ENCODE measurements at places on chromosomes 16 and 17. TPM values are rescaled to one million over a fixed set of nuclear protein-coding genes. Genes with fewer than 3 reads are reported as not detected.

DNA sequence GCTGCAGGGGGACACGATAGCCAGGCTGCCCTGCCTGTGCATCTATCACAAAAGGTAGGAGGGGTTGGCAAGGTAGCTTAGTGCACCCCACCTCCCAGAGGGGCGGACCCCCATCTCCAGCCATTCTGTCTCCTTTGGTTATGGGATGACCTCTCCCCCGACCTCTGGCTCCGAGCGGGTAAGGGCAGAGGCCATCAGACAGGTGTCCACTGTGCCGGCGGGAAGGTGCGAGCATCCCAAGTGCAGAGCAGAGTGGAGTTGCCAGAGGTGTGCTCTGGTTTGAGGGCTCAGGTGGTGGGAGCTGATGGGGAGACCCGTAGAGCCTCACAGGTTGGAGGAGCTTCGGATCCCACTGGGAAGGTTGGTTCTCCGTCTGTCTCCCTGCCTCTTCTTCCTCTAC is 11.7 kb downstream of the LDHD start:
- ATAC-seq: no peak

DNA sequence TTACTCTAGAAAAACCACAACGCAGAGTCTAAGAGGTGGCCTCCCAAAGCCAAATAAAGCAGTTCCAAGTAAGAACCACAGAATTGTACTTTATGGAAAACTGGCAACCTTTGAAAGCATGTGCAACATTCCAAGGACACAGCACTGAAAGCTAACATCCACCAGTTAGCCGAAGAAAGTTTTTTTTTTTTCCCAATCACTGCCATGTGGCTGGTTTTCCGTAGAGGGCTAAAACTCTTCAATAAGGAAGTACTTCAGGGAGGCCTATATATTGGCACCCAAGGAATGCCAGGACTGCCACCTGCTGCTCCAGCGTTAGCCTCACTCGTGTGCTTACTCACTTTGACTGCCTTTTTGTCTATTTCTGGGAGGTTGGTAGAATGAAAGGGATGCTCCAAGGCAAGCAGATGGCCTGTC is 25.2 kb downstream of the CEP95 start:
- no peak for ATAC-seq

Gene NFATC3
- 71.1 TPM for total RNA-seq

Gene CDH8
- not detected for total RNA-seq

DNA sequence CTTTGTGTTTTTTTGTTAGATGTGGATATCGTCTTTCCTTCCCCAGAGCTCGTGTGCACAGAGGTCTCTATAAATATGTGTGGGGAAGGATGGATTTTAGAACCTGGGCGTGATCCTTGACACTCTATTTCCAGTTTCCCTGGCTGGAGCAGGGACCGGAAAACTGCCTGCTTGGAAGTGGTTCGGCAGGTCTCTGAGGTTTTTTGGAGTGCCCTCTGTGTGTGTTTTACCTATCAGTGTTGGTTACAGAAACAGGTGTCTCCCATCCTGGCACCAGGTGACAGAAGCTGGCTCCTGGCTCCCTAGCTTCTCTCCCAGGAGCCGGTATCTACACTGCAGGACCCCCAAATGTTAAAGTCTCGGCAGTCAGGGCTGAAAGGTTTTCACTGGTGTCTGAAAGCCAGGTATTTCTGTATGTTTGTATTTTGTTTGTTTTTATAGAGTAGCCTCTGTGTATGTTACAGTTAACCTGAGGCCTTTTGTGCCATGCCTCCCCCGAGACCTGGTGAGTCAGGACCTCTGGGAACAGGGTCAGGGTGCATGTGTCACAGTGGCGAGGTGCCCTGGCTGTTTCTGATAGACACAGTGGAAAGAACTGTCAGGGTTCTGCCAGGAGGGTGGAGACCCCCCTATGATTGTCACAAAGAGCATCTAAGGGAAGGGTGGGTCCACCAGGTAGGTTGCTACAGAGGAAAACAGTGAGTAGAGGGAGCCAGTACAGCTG is 31.3 kb downstream of the ZC3H18 start:
- ATAC-seq: peak; percentile 38

Gene SLC5A11
- not detected for total RNA-seq

- ATAC-seq: peak; percentile 50
Measured at GRCh38 chr16:8958344-8959167, 5.2 kb downstream of the USP7 start.

- no peak for ATAC-seq
Measured at GRCh38 chr17:9521062-9521461, 54.6 kb downstream of the STX8 start.

DNA sequence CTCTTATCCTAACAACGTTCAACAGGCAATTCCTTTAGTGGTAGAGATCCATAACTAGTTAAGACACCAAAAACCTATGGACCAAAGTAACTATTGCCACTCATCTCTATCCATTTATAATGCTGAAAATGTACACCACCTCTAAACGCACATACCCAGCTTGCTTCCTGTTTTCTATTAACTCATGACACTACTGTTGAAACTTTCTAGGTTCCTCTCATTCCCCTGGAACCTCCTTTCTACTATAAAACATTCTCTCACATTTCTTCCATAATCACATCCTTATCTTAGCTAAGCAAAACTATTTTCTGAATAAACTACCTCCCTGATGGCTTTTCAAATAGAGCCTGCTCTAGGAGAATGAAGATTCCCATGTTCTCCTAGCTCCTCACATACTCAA is 42.9 kb upstream of the KSR1 start:
- no peak for ATAC-seq

GRCh38 chr16:30649725-30650368 is 913 bp upstream of the PRR14 start:
- no peak for ATAC-seq

DNA sequence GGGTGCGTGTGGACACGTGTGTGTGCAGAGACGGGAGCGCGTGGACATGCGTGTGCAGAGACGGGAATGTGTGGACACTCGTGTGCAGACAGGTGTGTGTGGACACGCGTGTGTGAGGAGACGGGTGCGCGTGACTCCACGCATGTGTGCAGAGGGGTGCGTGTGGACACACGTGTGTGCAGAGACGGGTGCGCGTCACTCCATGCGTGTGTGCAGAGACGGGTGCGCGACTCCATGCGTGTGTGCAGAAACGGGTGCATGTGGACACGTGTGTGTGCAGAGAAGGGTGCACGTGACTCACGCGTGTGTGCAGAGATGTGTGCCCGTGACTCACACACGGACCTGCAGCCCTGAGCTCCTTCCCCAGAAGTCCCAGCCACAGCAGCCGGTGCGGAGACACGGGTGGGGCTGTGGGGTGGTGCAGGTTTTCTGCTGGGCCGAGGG is 2.2 kb upstream of the CD7 start:
- no peak for ATAC-seq

DNA sequence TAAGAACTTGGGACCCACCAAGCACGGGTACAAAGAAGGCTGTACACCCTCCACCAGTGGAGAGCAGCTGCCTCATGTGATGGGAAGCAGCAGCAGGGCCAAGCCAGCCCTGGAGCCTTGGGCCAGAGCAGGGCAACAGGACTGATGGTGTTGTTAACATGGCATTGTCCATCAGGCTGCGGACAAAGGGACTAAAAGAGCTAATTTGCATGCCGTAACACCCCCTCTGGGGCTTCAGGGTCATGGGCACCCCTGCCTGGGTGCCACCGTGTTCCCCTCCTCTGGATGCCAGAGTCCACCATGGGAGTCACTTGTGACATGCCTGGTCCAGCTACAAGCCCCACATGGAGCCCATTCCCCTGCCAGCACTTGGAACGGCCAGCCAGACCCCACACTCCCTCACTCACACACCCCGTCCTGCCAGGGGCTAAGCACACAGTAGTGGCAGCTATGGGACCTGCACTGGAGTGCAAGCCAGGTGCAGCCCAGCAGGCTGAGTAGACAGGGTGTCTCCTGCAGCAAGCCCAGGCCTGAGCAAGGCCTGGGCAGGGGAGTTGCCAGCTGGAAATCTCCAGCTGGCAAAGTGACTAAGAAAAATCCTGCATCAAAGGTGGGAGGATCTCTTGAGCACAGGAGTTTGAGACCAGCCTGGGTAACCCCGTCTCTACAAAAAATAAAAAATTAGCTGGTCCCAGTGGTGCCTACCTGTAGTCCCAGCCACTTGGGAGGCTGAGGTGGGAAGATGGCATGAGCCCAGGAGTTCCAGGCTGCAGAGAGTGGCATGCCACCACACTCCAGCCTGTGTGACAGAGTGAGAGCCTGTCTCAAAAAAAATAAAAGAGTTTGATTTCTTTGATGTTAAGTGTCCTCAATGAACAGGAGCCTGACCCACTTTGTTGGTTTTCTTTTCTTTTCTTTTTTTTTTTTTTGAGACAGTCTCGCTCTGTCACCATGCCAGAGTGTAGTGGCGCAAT is 33.7 kb downstream of the NOL11 start:
- no peak for ATAC-seq

DNA sequence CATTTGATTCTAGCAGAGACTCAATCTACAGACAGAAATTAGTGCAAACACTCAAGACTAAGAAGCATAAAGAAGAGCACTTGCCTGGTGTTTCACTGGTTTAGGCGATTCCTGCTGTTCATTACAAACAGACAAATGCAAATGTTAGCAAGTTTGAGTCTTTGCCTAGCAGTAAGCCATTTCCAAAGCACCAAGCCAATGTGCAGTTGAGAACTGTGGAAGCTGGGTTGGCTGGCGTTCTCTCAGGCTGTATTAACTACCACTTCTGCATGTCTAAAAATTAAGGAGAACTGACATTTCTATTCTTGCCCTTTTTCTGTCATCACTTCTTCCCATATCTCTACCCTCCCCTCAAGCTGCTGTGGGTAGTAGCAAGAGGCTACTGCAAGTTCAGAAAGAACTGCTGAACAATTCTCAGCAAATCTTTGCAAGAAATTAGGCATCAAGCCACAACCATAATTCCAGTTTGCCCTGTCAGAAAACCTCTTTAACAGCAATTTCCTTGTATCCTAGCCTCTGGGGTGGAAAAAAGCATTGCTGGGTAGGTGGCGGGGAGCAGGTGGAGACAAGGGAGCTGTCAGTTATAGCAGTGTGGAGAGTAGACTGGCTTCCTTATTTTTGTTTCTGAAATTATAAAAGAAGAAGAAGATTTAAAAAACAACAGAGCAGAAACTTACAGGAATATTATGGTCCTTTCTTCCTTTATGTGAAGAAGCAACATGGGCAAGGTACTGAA is 53.8 kb downstream of the MYH10 start:
- ATAC-seq: no peak

- no peak for ATAC-seq
Measured at GRCh38 chr17:45102856-45103255, 29.5 kb downstream of the PLCD3 start.

DNA sequence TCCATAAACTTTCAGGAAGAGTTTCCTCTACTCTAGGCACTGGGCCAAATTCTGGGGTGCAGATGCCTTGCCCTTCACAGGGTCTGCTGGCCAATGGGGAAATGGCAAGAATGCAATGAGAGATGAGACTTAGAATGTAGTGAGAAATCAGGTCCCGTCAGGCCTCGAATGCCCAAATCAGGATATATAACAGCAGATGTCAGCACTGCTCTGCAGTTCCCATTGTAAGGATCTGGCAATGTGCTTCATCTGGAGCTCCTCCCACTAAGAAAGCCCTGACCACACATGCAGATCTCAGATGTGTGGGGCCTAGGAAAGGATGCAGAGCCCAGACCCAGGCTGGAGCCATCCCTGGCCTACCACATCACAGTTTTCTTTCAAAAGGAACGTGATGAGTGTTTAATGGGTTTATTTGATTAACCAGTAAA is 13.9 kb upstream of the LPCAT2 start:
- ATAC-seq: no peak

DNA sequence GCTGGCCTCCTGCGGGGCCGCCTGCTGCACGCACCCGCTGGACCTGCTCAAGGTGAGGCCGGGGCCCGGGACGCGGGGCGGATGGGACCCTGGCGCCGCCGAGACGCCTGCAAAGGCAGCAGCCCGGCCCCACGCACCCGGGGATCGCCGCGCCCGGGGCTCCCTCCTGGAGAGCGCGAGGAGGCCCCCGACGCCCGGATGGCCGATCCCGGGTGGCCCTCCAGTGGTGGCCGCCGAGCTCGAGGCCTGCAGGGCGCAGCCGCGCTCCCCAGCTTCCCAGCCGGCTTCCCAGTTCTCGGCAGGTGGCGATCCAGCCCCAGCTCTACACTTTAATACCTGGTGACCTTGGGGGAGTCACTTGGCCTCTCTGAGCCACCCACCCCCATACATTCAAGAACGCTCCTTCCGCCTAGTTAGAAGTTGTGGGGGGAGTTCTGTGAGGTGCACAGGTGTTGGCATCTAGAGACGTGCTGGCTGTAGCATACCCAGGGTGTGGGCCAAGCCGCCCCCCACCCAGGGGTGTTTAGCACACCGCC is 452 bp downstream of the SLC25A10 start:
- peak; percentile 26 for ATAC-seq

Gene CDRT15L2
- not detected for total RNA-seq

Gene GNGT2
- 27.0 TPM for total RNA-seq

DNA sequence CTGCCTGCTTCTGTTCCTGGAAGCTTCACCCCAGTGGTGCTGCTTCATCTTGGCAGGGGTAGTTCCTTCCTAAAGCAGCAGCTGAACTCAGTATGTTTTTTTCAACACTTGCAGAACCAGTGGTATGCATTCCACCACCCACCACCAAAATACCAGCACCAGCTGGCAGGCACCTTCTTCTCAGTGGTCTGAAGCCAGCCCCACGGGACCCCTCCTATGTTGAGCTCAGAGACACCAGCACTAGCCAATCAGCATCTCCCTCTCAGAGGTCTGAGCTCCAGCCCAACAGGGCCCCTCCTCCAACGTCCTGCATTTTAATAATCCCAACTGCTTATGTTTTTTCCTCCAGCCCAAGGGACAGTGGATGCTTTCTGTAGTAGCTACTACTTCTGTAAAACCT is 299.6 kb upstream of the CCL2 start:
- ATAC-seq: no peak

Gene TNFRSF13B
- not detected for total RNA-seq

GRCh38 chr17:46847204-46848191 is 3.9 kb upstream of the WNT9B start:
- ATAC-seq: no peak

DNA sequence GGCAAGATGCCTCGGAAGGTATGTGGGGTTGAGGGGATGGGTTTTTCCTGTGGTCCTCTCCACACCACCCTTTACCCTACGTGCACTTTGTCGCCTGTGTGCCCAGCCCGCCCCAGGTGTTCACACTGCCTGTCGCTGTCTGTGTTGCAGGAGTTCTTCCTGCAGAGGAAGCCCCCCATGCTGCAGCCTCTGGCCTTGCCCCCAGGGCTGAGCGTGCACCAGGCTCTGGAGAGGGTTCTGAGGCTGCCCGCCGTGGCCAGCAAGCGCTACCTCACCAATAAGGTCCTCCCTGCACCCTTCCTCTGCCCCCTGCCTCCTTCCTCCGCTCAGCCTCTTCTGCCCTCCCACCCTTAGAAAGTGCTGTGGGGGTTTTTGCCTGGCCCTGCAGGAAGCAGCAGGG is 15.2 kb downstream of the PFAS start:
- ATAC-seq: no peak

DNA sequence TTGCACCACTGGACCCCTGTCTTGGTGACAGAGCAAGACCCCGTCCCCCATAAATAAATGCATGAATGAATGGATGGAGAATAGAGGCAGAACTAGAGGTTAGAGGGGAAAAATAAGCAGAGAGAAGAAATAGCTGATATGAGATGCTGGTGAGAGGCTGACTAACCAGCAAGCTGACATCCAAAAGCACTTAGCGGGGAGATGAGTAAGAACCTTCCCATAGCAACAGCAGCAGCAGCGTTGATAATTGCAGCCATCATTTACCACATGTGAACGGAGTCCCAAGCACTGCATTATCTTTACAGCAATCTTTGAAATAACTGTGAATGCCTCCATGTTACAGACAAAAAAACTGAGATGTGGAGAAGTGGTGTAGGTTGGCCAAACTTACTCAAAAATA is 777.3 kb upstream of the EEF2KMT start:
- no peak for ATAC-seq

All from activated T-helper 17 cell treated with anti-CD3 and anti-CD28 coated beads, Interleukin-2, amount 50 U/mL, for 72 hours (primary cell).